ENCODE measurements at places on chromosomes 7 and 10.

- no peak for DNase-seq
These were observed 11.7 kb downstream of the CPEB3 start for GRCh38 chr10:92278996-92279696.

GRCh38 chr10:42988069-42988468 is 88.8 kb upstream of the RET start:
- no peak for DNase-seq

- DNase-seq, result no peak
These were observed 48.5 kb upstream of the ARL4A start for GRCh38 chr7:12638851-12639456.

DNA sequence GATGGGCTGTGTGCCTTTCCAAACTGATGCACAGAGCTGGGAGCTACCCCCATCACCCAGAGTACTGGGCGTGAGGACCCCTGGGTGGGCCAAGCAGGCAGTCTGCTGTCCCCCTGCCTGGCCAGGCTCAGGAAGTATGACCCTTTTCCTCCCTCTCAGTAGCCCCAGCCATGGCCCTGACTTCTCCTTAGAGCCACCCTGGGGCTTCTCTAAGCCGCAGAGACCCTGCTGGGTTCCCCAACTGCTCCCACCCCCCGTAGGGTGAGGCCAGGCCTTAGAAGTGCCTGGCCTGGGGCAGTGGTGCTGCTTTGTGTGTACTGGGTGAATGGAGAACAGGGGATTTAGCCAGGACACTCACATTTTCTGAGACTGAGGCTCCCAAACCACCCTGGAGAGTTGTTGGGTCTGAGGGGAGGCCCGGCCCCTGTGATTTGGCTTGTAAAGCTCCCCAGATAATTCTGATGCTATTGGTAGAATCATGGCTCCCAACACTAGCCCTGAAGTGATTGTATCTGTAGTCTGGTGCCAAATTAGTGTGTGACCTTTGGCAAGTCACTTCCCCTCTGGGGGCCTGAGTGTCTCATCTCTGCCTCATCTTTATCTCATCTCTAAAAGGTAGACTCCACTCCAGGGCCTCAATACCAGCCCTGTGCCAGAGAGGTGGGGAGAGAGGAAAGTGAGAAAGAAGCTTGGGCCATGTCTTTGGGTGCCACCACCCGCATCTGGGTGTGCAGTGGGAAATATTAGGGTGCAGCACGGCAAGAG is 99.7 kb upstream of the PPIF start:
- no peak for DNase-seq

GRCh38 chr10:43596546-43596945 is 9.7 kb upstream of the ZNF485 start:
- no peak for DNase-seq

- DNase-seq, result no peak
These were observed 378.5 kb downstream of the MDFIC start for GRCh38 chr7:115300231-115300870.

DNA sequence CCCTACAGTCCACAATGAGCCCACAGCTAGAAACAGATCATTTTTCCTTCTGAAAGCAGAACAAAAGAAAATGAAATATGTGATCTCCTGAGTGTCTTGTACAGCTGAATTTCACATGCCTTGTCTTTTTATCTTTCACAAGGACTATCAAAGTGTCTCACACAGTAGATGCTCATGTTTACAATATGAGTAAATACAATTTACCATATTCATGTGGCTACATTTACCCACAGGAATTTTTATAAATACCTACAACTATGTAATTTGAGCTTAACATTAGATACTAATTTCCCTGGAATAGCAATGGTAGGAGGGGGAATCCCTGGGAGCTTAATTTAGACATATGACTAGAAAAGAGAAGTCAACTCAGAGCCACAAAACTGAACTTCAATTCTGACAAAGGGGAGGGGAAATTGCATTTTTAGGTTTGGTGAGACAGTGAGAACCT is 186.2 kb downstream of the MACC1 start:
- DNase-seq, result no peak

DNA sequence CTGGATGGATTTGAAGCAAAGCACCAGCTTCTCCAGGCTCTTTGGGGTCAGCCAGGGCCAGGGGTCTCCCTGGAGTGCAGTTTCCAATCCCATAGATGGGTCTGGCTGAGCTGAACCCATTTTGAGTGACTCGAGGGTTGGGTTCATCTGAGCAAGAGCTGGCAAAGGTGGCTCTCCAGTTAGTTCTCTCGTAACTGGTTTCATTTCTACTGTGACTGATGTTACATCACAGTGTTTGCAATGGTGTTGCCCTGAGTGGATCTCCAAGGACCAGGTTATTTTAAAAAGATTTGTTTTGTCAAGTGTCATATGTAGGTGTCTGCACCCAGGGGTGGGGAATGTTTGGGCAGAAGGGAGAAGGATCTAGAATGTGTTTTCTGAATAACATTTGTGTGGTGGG is 14.2 kb downstream of the LEP start:
- DNase-seq, result no peak

- DNase-seq, result no peak
These were observed 48.5 kb upstream of the PHYHIPL start for GRCh38 chr10:59127991-59128390.

- no peak for DNase-seq
These were observed 143.0 kb downstream of the TSPAN12 start for GRCh38 chr7:120714945-120715344.

DNA sequence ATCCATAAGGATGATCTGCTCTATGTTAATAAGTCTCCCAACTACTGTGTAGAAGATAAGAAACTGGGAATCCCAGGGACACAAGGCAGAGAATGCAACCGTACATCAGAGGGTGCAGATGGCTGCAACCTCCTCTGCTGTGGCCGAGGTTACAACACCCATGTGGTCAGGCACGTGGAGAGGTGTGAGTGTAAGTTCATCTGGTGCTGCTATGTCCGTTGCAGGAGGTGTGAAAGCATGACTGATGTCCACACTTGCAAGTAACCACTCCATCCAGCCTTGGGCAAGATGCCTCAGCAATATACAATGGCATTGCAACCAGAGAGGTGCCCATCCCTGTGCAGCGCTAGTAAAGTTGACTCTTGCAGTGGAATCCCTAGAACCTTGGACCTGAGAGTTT is 10.3 kb downstream of the WNT16 start:
- no peak for DNase-seq

GRCh38 chr10:48684792-48685623 is at the start of gene WDFY4:
WDFY4 (plus strand) TSS chr10:48684873; CDS start chr10:48709733, 24,860 bp downstream.
- no peak for DNase-seq

GRCh38 chr10:103501186-103501585 is 7.7 kb downstream of the NEURL1 start:
- no peak for DNase-seq

DNA sequence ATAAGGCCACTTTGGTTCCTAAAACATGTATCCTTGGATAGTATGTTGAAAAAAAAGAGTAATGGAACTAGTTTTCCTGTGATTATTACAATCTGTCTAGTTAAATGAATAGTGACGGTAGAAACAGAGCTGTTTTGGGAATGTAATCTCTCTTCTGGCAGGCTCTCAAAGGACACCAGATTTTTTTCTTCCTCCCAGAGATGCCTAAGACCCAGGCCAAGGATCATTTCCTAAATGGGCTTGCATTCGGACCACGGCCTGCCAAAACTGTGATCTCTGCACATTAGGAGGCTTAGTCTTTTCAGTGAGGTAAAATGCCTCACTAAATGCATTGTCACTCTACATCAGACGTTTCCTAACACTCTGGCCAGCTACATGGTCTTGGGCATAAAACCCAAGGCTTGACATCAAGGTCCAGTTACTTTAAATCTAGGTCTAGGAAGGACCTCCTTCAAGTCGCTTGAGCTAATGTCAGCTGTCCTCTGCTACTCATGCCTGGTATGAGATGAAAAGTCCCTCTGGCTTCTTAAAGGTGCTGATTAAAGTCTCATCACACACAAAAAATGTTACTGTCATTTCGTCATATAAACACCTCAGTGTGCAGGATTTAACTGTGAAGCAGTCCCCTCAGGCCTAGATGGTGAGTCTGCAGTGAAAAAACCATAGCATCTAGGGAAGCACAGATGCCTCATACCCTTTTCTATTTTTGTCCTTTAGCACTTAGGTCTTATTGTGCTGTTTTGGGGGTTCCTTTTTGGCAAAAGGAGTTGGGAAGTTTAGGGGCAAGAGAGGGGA is 47.7 kb downstream of the DLD start:
- no peak for DNase-seq

DNA sequence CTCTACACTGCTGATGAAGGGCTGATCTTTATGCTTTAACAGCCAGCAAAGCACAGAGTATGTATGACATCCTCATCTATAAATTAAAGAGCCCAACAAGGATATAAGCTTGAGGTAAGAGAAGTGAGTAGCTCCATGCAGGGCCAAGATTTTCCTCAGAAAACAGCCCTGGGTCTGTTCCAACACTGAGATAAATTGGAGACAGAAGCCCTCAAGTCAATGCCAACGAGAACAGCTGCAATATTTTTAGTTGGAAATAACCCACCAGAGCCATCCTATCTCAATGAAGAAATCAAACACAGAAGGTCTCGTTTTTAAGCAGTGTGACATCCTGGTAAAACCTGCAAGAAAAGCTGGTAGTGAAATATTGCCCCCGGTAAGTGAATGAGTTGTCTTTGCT is 297.0 kb upstream of the AUTS2 start:
- DNase-seq, result no peak
